ENCODE measurements at places on chromosomes 3 and 15.

DNA sequence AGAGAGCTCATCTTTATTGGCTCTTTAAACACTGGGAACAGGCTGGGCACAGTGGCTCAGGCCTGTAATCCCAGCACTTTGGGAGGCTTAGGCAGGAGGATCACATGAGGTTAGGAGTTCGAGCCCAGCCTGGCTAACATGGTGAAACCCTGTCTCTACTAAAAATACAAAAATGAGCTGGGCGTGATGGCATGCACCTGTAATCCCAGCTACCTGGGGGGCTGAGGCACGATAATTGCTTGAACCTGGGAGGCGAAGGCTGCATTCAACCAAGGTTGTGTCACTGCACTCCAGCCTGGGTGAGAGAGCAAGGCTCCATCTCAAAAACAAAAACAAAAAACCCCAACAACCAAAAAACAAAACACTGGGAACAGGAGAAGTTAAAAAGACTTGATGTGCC, 72.1 kb downstream of the CHAC1 start:
- no peak for DNase-seq

GRCh38 chr3:117761703-117762620, 1052.4 kb downstream of the TUSC7 start:
- no peak for DNase-seq

DNA sequence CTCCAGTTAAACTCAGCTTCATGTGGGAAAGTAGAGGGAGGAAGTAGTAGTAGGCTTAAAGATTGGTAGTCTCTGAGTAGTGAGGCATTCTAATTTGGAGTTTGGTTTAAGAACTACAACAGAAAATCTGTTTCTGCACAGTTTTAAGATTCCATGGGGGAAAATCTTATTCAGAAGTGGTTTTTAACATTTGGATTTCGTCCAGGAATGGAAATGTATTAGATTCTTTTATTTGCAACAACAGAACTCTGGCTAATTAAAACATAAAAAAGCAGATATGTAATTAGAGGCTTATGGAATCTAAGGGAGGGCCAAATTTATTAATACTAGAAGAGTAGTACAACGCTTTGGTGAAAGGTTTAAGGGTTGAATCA, 36.0 kb downstream of the NECTIN3 start:
- DNase-seq = no peak

DNA sequence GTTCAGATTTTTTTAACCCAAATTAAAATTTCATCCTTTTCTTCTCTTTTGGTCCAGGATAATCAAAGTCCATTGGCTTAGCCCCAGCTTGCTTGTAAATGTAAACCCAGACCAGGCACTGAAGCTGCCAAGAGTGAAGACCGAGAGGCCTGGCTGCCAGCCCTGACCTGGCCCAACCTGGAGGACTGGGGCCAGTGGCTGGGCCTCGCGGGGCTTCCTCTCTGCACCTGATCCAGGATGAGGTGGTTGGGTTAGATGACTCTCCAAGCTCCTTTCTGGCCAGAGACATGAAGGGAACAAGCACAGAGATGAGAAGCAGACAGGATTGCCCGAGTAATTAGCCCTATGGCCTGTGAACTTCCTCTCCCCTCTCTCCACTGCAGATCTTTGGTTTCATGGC, 50.6 kb downstream of the CMTM6 start:
- DNase-seq = no peak

GRCh38 chr15:42159381-42160015, 3.1 kb upstream of the PLA2G4F start:
- DNase-seq = peak; percentile 38

All from dermis microvascular lymphatic vessel endothelial cell (primary cell).